ENCODE measurements at places on chromosomes 7 and 10.
A peak's percentile ranks its signal among the peaks of the same experiment; 100 is the strongest.

- DNase-seq: no peak
These were observed 151.3 kb upstream of the RSU1 start for GRCh38 chr10:16968416-16969041.

DNA sequence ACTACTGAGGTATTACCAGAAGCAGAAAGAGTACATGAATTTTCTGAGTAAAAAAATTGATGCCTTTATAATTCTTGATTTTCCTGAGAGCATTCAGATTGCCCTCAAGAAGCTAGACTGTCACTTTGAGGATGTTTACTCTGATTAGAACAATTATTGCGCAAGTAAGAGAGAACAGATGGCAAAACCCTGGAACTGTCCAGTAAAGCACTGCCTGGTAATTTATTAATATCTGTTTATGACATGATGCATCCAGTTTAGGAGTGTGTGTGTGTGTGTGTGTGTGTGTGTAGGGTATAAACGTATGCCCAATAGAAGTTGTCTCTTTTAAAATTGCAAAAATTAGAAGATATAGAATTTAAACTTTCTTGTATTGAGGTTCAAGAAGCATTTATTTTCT lies 379.7 kb downstream of the PHTF2 start:
- DNase-seq: no peak

DNA sequence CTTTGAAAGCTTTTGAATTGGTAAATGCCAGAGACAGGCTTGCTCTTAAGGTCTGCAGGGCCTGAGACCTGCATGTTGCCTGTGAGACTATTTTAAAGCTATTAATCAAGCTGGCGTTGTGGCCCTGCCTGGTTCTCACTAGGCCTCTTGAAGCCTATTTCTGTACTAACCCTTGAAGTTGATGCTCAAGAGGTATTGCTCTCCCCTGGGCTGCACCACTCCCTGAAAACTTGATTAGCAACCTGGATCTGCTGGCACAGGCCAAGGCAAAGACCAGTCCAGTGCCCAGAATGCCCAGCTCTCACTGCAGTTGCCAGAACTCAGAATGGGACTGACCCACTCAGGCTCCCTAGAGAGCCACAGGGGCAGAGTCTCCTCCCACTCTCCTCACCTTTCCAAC lies 220.0 kb upstream of the MEOX2 start:
- no peak for DNase-seq

- DNase-seq: no peak
These were observed 45.7 kb downstream of the COL28A1 start for GRCh38 chr7:7490003-7490402.

GRCh38 chr10:35462491-35462934 lies 126.2 kb downstream of the CCNY start:
- DNase-seq: peak; percentile 29

GRCh38 chr7:2510909-2511768 lies 8.4 kb upstream of the LFNG start:
- no peak for DNase-seq

DNA sequence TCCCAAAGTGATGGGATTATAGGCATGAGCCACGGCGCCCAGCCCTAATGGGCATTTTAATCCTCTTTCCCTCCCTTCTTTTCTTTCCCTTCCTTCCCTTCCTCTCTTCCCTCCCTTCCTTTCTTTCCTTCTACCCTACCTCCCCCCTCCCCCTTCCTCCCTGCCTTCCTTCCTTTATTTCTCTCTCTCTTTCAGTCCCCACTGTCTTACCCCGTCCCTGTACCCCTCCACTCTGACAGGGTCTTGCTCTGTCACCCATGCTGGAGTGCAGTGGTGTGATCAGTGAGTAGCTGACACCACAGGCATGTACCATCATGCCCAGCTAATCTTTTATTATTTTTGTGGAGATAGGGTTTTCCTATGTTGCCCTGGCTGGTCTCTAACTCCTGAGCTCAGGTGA lies 24.2 kb downstream of the LCOR start:
- DNase-seq: no peak

DNA sequence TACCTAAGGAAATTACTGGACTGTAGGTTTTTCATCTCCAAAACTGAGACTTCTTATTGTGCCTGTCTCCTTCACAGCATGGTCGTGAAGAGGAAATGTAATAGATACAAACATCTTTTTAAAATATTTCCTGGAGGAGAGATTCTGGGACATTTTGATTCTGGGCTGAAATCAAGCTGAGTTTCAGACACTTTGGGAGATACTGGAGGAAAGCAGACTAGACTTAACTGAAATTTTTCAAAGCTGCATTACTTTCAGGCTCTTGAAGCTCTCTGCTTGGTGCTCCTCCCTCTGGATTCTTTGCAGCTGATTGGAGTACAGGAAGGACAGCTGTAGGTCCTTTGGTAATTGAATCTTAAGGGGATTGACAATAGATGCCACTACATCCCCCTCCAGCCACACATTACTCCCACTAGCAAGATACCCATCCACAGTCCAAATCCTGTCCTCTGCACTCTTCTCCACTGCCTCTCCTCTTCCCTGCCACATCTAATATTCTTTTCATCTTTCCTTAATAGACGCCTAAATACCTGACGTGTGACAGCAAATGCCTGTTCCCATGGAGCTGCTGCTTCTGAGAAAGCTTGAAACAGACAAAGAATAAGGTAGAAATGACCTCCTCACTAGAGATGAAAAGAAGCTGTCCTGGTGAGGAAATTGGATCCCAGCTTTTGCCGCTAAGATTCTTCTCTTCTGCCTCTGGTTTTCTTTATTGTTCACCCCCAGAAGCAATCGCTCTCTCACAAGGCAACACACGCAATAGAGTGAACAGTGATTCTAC lies 111.5 kb upstream of the PHYHIPL start:
- DNase-seq: no peak

- DNase-seq: no peak
These were observed 51.2 kb downstream of the PDK4 start for GRCh38 chr7:95545007-95545615.

GRCh38 chr7:101156277-101156676 lies 2.0 kb downstream of the AP1S1 start:
- no peak for DNase-seq

GRCh38 chr7:150945853-150946420 lies 32.2 kb downstream of the KCNH2 start:
- DNase-seq: no peak

- no peak for DNase-seq
These were observed 103.0 kb downstream of the COL26A1 start for GRCh38 chr7:101465576-101466196.

DNA sequence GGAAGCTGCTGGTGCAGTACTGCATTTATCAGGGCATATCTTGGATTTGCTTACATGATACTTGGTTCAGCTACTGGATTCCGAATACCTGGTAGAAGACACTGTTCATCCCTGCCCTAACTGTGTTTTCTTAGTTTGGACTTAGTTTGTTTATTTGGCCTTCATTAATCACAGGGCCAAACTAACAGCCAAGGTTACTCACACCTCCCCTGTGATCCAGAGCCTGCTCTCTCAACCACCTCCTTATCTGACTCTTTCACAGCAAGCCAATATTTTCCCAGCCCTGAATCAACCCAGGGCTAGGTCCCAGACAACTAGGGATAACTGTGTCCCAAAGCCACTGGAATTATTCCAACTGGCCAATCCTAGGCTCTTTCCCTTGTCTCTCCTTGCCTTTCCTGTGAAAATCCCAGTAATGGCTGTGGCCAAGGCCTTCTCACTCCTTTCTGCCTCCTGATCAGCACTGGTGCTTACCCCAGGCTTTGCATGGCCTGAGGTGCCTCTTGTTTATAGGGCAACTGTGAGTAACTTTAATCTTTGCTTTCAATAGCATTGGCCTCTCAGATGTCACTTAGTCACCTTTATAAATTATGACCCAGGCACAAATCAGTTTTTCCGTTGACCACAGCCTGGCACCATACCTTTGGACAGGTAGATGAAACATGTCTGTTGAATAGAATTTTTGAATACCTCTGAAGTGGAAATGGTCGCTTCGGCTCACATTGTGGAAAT lies 9.3 kb upstream of the JCAD start:
- no peak for DNase-seq

Data from GM12864 (cell line).